SHP77 treated with DMSO at 0.1 percent for 48 hours (cell line): ENCODE measurements at places on chromosomes 1 and 21.

DNA sequence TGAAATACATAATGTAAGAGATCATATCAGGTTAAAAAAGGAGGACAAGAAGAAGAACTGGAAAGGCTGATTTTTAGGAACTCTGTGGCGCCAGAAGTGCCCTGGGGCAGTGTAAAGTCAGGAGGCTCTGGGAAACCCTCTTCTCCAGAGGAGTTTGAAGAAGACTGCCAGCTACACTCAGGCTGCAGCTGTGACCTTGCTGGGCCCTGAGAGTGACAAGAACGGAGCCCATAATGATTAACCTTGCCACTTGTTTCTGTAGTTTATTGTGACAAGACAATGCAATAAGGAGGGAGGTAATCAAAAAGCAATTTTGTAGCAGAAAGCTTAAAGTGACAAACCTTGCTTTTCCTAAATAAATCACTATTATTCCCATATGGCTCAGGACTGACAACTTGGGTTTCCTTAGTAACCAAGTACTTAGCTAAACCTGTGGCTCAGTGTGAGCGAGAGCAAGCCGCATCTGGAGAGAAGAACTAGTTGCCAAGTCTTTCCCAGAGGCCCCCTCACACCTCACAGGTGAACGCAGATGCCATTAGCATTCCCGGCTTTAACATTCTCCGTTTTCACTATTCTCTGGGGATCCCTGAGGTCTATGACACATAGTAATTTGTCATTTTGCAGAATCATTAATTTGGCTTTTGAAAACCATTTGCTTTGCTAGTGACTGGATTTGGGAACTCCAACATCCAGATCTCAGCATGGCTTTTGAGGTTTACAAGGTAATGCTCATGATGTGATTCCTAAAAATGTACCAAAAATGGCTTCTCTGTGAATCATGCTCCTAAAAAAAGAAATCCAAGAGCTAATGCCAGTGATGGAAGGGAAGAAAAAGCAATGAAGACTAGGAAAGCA lies 115.9 kb downstream of the OMA1 start:
- DNase-seq: no peak

- DNase-seq: no peak
These were observed 32.5 kb downstream of the PLEKHO1 start for GRCh38 chr1:150182247-150182646.

DNA sequence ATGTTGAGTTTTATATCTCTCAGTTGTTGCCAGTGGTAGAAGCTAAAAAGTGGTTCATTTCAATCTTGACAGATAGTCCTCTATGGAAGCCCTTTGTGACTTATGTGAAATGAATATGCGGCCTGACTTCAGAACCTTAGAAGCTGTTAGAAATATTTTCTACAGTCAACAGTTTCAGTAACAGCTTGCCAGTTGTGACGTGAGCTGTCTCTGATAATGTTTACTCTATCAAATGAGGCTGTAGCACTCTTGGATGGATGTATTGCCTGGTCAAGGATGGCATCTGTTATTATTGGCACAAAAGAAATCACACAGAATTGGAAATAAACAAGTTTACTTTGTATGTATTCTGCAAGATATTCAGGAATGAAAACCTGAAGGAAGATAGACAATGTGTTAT lies 31.9 kb downstream of the SNX7 start:
- DNase-seq: peak; percentile 44

- DNase-seq: no peak
These were observed 38.7 kb downstream of the MAPKAPK2 start for GRCh38 chr1:206723462-206723804.

DNA sequence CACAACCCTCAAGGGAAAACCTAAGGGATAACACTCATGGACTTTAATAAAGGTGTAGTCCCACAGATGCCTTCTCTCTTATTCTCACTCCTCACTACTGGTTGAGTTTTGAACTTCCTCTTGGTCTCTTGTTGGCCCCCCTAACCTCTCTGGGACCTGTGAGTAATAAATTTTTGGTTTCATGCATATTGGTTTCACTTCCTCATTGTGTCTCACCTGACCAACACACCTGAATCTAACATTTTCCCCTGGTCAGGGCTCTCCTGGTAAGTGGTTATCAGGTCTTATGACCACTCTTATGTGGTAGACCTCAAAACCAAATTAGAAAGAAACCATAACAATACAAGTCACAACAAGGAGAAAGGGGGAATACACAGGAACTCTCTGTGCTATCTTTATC lies 60.5 kb upstream of the PRMT6 start:
- no peak for DNase-seq

DNA sequence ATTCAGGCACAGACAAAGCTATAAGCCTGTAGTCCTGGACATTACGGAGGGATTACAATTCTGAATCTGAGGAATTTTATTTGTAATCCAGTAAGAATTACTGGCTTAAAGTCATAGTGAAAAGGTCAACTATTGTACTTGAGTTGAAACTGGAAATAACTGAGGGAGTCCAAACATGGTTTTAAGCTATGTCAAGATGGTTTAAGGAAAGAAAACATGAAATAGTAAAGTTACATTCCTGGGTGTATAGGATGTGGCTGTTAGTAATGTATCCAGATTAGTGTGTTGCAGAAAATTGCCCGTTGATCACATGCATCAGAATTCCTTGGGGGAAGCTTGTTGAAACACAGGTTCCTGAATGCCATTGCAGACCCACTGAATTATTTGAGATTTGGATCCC lies 124.8 kb upstream of the GORAB start:
- DNase-seq: no peak

DNA sequence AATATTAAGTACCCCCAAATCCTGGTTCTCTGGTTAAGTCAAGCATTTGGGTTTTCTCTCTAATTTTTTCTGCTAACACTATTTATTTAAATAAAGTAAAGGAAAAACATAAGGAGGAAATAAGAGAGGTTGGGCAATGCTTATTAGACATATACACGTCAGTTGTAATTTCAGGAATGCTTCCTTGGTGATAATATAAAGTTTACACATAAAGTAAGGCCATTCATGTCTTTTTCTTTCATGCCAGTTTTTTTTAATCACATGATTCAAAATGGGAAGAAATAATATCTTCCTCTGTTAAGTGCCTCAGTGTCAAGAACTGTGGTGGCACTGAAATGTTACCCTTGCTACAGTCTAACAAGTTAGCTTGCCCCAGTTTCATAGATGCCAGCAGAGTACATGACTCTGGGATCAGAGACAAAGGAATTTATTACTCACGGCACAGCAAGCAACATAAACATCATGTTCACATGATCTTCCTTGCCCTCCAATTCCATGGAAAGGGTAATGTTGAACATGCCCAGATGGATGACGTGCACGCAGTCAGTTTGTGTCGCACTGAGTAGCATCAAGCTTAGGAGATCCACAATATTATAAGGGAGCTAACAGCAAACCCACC lies 184.9 kb downstream of the PLA2G4A start:
- no peak for DNase-seq

DNA sequence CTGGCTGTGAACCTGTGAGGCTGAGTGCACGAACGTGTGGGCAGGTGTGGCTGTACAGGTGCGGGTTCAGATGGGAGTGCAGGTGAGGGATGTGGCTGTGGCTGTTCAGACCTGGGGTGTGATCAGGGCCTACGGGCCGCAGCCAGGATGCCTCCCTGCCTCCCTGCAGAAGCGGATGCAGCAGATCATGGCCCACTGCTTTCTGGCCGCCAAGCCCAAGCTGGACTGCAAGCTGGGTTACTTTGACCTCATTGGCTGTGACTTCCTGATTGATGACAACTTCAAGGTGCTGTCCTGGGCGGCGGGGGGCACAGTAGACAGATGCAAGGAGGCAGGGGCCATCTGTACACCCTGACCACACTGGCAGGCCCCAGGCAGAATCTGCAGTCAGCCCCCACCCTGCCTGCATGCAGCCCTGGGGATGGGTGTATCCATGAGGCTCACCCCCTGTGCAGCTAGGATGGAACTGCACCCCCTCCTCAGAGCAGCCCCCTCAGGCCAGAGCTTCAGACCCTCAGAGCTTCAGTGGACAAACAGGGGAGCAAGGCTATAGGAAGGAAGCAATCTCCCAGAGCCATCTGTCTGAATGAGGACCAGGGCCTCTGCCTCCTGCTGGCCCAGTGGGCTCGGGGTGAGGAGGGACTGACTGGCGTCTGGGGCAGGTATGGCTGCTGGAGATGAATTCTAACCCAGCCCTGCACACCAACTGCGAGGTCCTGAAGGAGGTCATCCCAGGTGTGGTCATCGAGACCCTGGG lies 9.8 kb downstream of the TNFRSF18 start:
- no peak for DNase-seq

DNA sequence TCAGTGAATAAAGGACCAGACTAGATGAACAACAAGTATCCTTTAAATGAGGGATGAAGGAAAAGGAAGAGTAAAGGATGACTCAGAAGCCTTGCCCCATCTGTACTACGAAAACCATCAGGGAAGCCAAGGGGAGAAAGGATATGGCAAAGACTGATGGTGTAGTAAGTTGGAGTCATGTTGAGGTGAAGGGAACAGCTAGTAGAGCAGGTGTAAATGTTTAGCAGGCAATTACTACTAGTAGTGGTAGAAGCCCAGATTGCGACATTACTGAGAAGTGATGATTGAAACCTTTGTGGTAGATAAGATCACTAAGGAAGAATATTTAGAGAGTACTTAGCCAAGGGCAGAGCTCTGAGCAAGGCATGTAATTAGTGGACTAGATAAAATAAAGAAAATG lies 84.0 kb downstream of the PHTF1 start:
- DNase-seq: no peak

GRCh38 chr1:243474136-243474881 lies 218.5 kb downstream of the SDCCAG8 start:
- DNase-seq: no peak

GRCh38 chr1:28259934-28260802 lies 850 bp downstream of the SESN2 start:
- DNase-seq: no peak

GRCh38 chr1:3670823-3671265 lies 18.5 kb downstream of the TP73 start:
- no peak for DNase-seq

GRCh38 chr1:189874715-189875435 lies 602.8 kb downstream of the BRINP3 start:
- no peak for DNase-seq

DNA sequence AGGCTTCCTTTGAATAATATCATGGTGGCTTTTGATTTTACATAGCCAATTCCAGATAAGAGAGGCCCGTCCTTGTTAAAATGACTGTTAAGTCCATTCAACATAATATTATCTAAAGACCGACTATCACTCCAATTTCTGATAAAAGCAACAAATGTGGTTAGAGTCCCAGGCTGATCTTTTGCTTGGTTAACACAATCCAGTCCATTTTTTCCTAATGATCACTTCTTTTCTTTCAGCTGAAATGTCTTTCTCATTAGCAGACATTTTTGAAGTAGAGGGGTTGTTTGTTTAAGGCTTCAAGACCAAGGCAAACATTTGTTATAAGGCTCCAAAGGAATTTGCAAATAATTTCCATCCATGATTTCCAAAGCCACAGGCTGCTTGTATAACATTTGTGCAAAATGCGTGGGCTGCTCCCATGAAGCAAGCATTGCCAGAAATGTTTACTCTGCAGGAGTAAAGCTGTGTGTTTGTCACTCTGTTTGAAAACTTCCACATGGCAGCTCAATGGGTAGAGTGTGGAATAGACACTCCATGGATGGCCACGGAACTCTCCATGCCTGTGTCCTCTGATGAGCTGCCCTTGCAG lies 111.5 kb downstream of the PSMG1 start:
- no peak for DNase-seq

DNA sequence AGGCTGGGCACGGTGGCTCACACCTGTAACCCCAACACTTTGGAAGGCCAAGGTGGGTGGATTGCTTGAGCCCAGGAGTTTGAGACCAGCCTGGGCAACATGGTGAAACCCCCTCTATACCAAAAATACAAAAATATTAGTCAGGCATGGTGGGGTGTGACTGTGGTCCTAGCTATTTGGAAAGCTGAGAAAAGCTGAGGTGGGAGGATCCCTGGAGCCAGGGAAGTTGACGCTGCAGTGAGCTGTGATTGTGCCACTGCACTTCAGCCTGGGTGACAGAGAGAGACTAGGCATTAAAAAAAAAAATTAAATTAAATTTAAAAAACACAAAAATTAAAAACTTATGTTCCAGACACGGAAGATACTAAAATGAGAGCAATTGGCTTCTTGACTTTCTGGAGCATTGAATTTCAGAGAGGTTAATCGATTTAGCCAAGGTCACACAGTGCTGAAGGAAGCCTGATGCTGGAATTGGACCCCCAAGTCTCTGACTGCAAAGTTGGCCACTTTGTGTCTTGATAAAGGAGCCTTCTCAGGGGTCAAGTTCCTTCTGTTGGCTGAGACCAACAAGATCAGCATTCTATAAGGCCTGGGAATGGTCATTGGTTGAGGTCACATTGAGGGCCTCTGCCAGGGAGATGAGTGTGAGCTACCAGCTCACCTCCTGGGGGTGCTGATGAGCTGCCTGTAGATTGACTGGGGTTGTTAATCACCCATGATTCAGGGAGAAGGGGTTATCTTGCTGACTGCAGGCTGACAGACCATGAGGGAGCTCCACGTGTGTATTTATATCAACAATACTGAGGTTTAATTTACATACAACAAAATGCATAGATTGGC lies 54.3 kb downstream of the RPS6KA1 start:
- no peak for DNase-seq

GRCh38 chr1:55483523-55483922 lies 268.4 kb upstream of the USP24 start:
- no peak for DNase-seq

DNA sequence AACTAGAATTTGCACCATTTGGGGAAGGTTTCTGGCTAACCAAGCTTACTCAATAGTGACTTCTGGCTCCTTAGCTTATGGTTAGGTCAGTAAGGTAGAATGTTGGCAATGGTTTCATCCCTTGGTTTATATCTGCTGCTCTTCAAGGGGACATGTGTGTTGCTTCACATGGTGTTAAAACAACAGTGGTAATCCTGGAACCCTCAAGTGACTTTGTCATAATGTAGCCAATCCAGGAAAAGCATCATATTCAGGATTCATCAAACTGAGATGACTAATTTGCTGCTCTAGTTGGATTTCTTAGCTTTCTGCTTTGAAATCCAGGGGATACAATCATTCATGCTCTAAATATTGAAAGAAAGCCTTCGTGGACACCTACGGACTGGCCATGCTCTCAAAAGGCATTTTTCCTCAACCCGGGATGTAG lies 108.7 kb downstream of the RGL1 start:
- DNase-seq: no peak

DNA sequence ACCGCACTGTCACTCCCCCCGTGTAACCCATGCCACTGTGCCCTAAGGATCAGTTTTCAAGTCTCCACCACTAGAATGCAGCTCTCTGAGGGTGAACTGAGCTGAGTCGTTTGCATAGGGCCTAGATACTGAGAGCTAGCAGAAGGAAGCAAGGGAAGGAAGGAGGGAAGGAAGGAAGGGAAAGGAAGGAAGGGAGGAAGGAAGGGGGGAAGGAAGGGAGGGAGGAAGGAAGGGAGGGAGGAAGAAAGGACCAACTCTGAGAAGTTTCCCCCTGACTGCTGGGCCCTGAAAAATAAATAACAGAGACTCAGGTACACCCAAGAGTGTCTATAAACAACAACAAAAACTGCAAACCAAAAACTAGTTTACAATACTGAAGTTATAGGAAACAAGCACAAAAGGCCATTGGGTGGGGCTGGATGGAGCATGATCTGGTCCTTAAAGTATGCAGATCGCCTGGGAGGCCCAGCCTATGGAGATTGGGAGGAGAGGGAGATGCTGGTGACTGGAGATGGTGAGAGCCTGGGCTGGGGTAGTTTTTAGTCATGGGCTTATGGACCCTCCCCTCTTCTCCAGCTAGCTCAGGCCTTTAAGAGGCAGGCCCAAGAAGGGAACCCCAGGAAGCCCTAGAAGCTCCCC lies 1.7 kb upstream of the MRPS15 start:
- DNase-seq: no peak
